CD4-positive, alpha-beta T cell treated with Interferon gamma for 1 hour (primary cell): ENCODE measurements at places on chromosomes 1 and 21.

- DNase-seq = no peak
Observed at GRCh38 chr1:91783423-91784170, 102.4 kb downstream of the TGFBR3 start.

DNA sequence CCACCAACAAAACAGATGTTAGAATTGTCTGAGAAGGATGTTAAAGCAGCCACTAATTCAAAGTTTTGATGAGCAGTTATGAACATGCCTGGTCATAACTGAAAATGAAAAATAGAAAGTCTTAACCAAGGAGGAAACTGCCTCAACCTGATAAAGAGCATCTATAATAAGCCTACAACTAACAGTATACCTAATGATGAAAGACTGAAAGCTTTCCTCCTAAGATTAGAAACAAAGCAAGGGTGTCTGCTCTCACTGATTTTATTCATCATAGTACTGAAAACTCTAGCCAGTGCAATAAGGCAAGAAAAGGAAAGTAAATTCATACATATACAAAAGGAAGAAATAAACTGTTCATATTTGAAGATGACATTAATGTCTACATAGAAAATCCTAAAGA is 82.0 kb downstream of the KCNK1 start:
- DNase-seq = no peak

GRCh38 chr21:35400233-35400939 is 351.3 kb upstream of the RUNX1 start:
- DNase-seq = peak; percentile 1

GRCh38 chr1:164914208-164914607 is 355.2 kb downstream of the PBX1 start:
- no peak for DNase-seq

GRCh38 chr1:115330480-115331013 is 7.5 kb downstream of the NGF start:
- DNase-seq = no peak

DNA sequence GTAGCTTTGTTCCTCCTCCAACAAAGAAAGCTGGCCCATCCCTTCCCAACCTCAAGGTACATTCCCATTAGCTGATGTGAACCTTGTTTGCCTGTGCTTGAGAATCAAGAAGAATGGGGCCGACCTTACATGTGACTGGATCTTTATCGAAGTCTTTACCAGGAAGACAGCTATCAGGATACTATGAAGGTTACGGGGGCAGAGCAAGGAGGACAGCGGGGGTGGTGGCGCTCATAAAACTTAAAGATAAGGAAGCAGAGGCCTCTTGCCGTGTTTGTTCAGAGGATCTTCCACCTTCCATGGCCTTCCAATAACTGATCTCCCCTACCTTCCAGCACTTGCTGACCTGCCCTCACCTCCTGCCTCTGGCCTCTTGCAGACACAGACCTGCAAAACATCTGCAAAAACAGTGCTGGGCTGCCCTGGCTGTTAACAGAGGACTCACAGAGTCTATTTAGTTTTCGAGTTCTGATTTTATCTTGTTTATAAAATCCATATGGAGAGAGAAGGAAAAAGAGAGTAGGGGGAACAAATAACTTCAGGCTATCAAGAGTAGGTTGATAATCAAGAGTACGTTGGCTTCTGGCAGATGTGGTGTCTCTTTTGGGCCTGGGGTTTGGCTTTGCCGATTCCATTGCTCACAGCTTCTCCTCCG is 198.0 kb downstream of the HUNK start:
- DNase-seq = no peak

- no peak for DNase-seq
Observed at GRCh38 chr1:157995583-157996169, 2.2 kb downstream of the KIRREL1 start.

GRCh38 chr1:109530457-109531087 is 9.1 kb upstream of the GPR61 start:
- DNase-seq = no peak

DNA sequence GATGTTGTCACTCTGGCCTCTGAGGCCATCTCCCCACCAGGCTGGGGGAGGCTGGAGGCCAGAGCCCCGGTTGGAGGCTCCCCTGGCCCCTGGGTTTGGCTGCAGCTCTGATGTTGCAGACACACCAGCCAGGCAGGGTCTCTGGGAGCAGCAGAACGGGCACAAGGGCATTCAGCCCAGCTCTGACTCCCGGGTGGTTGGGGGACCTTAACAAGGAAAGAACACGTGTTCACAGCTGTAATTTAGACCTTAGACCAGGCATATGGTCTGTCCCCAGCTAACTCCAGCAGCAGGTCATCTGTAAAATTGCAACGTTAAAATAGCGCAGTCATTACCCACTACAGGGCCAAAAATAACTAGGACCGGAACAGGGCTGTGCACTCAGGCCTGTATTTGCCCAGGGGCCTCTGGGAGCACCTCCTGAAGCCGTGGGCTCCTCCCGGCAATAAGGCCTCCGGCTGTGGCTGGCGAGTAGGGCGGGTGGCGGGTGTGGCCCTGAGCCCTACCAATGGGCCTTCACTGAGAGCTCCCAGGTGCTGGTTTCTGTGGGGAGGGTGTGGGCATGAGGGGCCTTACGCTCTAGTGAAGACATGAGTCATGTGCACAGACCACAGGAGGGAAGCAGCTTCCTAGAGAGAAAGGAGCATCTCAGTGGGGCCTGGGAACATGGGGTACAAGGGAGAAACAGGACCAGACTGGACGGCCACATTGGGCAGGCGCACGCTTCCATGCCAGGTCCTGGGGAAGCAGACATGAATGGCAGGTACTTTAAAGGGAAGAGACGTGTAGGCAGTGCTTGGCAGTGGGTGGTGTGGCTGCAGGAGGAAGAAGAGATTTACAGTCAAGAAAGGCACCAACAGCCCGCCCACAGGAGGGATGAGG is 6.1 kb downstream of the LDLRAP1 start:
- DNase-seq = peak; percentile 68

DNA sequence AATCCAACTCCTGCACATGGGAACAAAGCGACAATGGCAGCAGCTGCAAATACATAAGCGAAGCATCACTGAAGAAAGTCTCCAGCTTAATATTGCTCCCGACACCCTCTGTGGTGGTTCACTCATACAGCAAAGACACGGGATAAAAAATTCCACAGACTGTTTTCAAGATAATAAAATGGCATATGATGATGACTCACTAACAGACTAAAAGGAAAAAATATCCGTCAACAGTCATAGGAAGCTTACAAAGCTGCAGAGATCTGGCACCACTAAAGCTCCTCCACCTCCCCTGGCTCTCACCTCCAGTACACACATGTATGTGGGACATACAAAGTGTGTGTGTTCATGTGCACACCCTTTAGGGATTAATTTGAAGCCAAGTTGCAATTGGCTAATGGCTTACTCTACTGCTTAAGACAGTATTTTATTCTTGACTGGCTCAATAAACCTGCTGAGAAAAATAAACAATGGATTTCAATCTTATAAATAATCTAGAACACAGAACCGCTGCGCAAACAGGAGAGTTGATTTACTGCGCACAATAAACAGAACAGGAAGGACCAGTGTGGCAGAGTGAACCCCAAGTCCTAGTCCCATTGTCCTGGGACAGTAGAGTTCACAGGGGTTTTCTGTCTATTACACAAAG is 94.4 kb downstream of the SLC45A1 start:
- no peak for DNase-seq

DNA sequence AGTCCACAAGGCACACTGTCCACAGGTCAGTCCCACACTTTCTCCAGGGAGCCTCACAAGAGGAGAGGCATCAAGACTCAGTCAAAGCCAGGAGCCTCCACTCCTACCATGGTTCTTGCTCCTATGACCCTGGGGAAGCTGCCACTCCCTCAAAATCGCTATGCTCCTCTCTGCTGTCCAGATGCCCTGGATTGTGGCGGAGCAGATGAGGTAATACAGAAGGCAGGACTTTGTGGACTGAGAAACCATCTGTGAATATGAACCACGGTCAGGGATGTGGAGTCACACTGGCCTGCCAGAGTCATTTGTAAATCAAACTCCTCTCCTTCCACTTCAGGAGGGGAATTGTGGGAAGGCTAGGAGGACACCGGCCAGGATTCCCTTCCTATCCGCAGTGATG is 20.6 kb downstream of the VWA5B1 start:
- DNase-seq = no peak

- DNase-seq = no peak
Observed at GRCh38 chr1:25973610-25974321, 24.1 kb downstream of the PAFAH2 start.

DNA sequence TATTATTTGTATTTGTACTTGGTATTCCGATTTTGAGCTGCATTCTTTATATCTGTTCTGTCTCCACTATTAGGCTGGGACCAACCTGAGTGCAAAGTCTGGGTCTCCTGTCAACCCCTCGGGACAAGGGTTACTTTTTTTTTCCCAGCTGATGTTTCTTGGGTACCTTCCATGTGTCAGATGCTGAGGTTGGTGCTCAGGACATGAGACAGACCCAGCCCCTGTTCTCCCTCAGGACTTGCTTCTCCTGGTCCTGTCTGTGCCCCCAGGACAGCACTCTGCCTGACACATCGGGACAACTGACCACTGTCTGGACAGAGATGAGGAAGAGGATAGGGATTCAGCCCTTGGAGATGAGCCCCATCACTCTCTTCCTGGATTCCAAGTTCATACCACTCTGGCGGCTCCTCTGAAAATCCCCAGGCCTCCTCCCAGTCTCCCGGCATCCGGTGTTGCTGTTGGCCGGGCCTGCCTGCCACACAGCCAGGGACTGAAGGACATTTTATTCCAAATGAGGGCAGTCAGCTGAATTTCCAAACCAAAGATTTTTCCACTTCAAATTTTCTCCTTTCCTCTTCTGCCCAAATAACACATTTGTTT is 55.6 kb upstream of the FMOD start:
- DNase-seq = no peak

GRCh38 chr1:41626146-41626545 is 141.7 kb upstream of the EDN2 start:
- no peak for DNase-seq

DNA sequence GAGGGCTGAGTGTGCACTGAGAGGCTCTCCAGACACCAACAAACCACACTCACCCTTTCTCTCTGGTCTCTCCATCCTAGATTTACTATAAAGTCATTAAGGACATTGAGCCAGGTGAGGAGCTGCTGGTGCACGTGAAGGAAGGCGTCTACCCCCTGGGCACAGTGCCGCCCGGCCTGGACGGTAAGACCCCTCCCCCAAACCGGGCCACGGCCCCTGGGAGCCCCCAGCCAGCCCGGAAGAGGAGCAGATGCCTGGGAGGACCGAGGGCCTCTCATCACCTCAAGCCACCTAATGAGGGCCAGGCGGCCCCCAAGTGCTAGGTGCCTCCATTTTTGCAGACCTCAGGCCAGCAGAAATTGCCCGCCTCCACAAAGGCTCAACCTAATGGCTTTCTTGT is 58.1 kb upstream of the ARHGEF16 start:
- no peak for DNase-seq

DNA sequence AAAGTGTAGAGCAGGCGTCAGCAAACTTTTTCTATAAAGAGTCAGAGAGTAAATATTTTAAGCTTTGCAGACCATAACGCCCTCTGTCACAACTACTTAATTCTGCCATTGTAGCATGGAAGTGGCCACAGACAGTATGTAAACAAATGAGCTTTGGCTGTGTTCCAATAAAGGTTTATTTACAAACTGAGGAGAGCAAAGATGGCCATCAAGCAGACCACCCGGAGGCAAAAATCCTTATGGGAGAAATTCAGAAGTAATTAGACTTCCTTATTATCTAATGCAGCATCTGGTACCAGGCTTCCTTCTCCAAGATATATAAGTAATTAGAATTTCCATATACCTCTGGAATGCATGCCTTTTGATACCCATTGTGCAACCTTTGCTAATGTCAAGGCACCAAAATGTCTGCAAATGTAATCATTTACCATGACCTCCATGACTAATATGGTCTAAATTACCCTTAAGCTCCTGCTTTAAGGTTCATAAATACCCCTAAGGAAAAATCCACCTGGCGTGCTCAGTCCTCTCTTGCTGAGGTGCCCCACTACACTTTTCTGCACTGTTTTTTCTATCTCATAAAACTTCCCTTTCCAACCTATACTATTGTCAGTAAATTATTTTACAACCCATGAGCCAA is 377.8 kb downstream of the MATN1 start:
- DNase-seq = no peak

- DNase-seq = no peak
Observed at GRCh38 chr1:213782941-213783672, 204.7 kb upstream of the PROX1 start.

DNA sequence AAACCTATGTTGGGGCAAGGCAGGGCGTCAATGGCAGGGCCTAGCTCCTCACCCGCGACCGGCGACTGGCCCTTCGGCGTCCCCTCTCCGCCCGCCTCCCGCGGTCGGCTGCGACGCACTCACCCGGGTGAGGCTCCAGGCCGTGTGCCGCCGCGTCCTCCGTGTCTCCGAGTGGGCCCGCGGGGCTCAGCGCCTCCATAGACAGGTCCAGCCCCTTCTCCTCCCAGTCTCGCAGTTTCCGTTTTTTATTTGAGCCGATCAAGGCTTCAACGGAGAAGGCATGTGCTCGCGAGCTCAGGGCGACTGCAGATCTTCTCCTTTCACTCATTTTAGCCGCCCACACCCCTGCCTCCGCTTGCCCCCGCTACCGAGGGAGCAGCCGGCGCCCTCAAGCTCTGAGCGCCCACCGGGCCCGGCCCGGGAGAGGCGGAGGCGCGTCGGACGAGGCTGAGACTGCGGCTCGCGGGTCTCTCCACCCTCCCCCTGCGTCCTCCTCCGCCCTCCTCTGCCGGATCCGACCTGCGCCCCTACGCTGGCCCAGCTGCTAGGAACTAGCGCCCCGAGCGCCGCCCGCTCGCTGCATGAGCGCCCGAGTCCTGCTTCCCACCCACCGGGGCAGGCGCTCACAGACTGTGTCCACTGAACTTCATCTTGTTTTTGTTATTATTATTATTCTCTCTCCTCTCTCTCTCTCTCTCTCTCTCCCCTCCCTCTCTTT is 516 bp downstream of the TBX15 start:
- no peak for DNase-seq

GRCh38 chr1:232748910-232749368 is 56.3 kb upstream of the MAP10 start:
- no peak for DNase-seq

GRCh38 chr1:221012120-221012519 is 132.9 kb downstream of the HLX start:
- DNase-seq = no peak

DNA sequence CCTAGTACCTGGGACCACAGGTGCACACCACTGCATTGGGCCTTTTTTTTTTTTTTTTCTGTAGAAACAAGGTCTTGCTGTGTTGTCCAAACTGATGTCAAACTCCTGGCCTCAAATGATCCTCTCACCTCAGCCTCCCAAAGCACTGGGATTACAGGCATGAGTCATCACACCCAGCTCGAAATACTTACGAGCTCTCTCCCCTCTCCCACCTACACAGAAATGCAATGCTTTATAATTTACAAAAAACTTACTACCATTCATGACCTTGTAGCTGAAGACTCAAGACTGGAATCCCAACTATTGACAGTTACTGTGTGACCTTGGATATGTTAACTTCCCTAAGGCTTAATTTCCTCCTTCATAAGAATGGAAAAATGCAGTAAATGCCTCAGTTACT is 18.7 kb downstream of the FOXJ3 start:
- no peak for DNase-seq

DNA sequence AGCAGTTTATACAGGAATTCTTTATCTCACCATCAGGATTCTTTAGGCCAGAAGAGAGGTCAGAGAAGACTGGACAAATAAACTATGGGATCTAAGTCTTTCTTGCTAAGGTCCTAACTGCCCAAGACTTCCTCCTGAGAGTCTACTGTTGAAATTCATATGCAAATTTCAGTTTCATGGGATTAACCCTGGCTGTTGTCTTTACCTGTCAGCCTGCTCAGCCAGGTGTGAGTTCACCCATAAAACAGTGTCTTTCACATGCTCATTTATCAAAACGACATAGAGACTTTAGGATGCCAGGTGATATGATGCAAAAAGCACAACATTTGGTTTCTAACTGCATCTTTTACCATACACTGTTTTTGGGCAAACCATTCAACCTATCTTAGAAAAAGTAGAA is 211.0 kb downstream of the PDE4B start:
- no peak for DNase-seq
